H9 (cell line): ENCODE measurements at places on chromosomes 6 and 20.
A peak's percentile ranks its signal among the peaks of the same experiment; 100 is the strongest.

- no peak for DNase-seq
Observed at GRCh38 chr6:113997116-113997515, 26.2 kb upstream of the HDAC2 start.

GRCh38 chr6:70590400-70590799 is 23.7 kb downstream of the SDHAF4 start:
- no peak for DNase-seq

GRCh38 chr6:145569140-145569539 is 166.2 kb downstream of the EPM2A start:
- DNase-seq, result no peak

- no peak for DNase-seq
Observed at GRCh38 chr6:1285956-1286355, 25.9 kb upstream of the FOXQ1 start.

DNA sequence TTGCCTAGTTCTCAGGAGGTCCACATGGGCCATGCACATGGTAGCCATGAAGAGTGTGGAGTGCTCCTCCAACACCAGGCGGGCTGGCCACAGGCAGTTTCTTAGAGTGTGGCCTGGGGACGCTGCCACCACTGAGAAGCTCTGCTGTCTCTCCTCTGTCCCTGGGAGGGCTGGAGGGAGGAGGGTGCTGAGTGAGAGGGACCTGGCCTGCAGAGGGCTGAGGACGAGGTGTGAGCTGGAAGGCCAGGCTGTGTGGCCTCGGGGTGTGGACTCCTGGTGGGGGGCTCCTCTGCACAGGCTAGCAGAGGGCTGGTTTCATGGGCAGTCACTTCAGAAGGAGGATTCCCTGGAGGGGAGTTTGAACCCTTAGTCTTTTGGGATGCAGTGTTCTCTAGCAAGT is 39.7 kb downstream of the SYNJ2 start:
- no peak for DNase-seq

DNA sequence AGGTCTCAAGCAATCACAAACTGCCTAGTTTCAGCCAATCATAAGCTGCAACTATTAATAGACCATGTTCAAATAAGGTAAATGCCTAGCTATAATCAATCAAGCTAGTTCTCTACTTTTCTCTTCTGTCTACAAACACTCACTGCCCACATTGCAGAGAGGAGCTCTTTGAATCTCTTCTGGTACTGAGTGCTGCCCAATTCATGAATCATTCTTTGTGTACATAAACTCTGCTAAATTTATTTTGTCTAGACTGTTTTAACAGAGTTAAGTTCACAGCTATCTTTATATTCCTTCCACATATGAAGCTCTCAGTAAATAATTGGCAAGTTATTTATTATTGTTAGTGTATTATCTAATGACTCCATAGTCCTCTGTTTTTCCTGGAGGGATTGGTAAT is 411.0 kb downstream of the EPHA7 start:
- DNase-seq, result no peak

DNA sequence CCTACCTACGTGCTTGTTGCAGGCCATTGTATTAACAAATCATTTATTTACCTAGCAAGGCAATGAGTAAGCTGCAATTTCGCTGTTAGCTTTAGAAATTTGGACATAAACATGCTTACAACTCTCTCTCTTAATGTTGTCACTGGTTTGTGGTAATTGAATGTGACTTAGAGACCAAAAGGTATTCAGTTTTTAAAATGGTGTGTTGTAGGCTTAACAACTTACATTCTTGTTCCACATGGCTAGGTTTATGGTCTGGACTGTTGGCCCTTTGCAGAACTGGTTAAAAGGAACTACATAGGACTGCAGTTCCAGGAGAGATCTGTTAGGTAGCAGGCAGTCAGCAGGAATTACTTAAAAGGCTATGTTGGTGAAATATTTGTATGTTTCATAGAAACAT is 10.3 kb upstream of the CTAGE9 start:
- no peak for DNase-seq

DNA sequence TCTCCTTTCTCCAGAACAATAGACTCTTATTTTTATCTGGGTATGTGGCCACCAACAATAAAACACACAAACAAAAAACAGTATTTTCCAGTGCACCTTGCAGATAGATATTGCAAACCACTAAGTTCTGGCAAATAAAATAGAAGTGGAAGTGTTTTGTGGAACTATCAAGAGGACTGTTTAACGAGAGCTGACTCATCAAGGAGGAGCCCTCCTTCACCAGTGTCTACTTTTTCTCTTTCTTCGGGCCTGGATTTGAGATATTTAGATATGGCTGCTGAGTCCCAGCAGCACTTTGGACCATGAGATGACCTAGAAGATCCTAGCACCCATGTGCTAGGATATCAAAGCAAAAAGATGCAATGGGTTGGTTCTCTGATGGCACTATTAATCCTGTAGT is 154.7 kb downstream of the AIG1 start:
- no peak for DNase-seq

- no peak for DNase-seq
Observed at GRCh38 chr20:14664101-14664500, 326.7 kb upstream of the FLRT3 start.

GRCh38 chr20:692044-692443 is 16.4 kb upstream of the SCRT2 start:
- DNase-seq, result no peak

GRCh38 chr6:33151050-33151449 is 41.2 kb downstream of the COL11A2 start:
- no peak for DNase-seq

- no peak for DNase-seq
Observed at GRCh38 chr20:25021336-25021735, 28.8 kb upstream of the APMAP start.

DNA sequence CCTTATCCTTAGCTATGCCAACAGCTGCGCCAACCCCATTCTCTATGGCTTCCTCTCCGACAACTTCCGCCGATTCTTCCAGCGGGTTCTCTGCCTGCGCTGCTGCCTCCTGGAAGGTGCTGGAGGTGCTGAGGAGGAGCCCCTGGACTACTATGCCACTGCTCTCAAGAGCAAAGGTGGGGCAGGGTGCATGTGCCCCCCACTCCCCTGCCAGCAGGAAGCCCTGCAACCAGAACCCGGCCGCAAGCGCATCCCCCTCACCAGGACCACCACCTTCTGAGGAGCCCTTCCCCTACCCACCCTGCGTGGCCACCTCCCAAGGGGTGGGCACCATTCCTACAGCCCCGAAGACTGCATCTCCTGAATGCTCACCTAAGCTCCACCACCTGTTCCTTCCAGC is 1.3 kb downstream of the SSTR4 start:
- DNase-seq, result no peak

DNA sequence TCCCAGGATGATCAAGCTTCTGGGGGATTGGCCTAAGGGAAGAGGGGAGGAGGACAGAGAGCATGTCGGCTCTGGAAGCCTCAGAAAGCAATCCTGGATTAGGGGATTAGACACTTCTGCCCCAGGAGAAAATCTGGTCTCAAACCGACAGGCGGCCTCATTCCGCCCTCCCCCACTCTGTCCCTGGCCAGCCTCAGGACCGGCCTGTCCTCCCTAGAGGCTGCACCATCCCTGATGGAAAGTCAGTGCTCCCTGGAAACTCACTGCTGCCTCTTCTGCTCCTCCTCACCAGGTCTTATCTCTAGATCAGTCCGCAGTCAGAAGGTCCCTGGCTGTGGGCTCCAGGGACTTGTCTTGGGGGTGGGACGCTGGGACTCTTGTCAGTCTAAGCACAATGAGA is 905 bp upstream of the SLC12A5 start:
- DNase-seq, result no peak

DNA sequence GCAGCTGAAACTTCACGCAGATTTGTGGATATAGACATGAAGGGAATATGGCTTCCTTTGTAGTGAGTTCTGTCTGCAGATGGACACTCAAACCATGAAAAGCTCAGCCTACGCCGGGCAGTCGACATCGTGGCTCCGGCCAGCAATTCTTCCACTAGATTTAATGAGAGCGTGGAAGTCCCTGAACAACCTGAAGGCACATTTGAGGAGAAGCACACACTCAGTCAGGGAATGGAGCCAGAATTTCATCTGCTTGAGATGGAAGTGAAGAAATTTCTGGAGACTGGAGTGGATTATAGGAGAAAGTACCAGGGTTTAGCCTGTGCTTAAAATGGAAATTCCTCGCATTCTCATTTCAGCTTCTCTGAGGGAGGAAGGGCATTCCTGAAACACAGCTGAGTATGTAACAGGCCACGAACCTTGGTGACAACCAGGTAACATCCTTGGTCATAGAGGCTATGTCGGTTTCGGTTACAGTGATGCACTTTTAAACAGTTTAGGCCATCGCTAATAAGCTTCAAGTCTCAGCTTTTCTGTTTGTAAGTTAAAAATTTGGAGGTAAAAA is 80.5 kb upstream of the AGPAT4 start:
- no peak for DNase-seq

- no peak for DNase-seq
Observed at GRCh38 chr6:8236956-8237355, 134.6 kb upstream of the EEF1E1 start.

GRCh38 chr6:140867336-140867735 is 1265.4 kb upstream of the GJE1 start:
- DNase-seq, result no peak

GRCh38 chr20:35616465-35617396 is 1.1 kb downstream of the SPAG4 start:
- DNase-seq, result peak; percentile 91

GRCh38 chr20:56826705-56827665 is 197.9 kb downstream of the TFAP2C start:
- DNase-seq, result no peak

- DNase-seq, result no peak
Observed at GRCh38 chr20:60897976-60898375, 354.1 kb upstream of the CDH4 start.

GRCh38 chr6:28839443-28840120 is 84.2 kb downstream of the TRIM27 start:
- no peak for DNase-seq

- no peak for DNase-seq
Observed at GRCh38 chr20:1324598-1325172, 4.3 kb downstream of the SDCBP2 start.

- no peak for DNase-seq
Observed at GRCh38 chr6:40387871-40388264, 199.3 kb downstream of the LRFN2 start.

DNA sequence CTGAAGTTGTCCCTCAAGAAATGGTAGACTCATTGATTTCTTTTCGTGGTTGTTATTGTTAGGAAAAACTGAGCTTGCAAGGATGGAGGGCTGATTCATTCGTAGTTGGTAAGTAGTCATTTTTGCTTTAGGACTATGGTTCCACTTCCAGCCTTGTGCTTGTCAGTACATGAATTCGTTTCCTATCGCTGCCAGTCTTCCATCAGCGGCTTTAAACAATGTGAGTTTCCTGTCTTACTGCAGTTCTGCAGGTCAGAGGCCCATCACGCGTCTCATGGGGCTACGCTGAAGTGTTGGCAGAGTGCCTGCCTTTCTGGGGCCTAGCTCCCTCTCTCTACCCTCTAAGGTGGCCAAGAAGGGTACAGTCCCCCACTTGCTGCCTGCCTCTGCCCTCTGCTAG is 11.4 kb upstream of the MDFI start:
- no peak for DNase-seq

- DNase-seq, result no peak
Observed at GRCh38 chr6:16544521-16544920, 216.7 kb downstream of the ATXN1 start.

DNA sequence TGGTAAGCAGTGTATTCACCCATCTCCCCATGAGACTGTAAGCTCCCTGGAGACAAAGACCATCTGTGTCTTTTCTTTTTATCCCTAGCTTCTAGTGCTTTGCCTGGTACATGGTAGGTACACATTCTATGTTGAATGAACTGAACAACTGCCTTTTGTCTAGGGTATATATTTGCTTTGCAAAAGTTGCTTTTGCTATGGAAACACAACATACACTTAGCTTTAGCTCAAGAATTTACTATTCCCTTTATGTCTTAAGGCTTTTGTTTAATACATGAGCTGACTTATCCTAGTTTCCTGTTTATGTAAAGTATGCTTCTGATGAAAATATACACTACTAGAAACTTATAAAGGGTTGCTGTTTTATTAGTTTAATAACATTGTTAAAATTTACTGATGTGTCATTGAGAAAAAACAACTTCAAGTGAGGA is 198.2 kb downstream of the PRL start:
- DNase-seq, result no peak

- no peak for DNase-seq
Observed at GRCh38 chr6:91678679-91679446, 1092.0 kb upstream of the MAP3K7 start.

DNA sequence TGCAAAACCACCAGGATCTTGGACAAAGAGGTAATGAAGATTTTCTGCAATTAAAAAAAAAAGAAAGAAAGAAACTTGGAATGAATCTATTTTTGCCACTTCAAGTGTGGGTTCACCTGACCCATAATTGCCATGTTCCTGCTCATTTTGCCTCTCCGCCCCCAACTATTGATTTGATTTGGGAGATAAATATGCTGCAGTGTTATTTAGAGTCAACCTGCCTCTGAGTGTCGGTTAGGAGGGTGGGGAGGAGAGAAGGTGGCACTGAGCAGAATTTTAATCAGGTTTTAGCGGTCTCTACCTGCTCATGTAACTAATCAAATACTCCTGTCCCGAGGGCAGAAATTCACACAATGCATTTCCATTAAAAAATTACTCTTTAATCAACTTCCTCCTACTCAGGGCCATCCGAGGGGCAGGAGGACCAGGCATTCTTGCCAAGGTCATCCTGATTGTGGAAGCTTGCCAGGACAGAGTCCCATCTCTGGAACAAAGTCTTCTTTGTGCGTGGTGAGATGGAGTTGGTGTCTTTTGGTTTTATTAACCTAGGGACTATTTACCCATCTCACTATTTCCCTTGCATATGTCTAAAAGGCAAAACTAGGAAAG is 300.1 kb downstream of the CDH26 start:
- DNase-seq, result no peak

- DNase-seq, result no peak
Observed at GRCh38 chr20:12928358-12928754, 80.4 kb upstream of the SPTLC3 start.

DNA sequence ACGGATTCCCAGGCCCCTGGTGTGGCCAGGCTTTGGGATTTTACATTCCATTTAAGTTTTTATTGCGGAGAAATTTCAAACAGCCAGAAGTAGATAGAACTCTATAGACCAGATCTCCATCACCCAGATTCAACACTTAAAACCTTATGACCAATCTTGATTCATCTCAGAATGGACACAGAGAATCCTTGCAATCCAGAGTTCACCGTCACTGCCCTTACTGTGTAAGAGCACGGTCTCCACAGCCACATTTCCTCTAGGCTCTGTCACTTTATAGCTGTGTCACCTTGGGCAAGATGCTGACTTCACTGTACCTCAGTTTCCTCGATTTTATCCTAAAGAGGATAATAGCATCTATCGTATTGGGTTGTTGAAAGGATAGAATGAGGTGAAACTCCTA is 979 bp downstream of the ZNF133 start:
- DNase-seq, result no peak

DNA sequence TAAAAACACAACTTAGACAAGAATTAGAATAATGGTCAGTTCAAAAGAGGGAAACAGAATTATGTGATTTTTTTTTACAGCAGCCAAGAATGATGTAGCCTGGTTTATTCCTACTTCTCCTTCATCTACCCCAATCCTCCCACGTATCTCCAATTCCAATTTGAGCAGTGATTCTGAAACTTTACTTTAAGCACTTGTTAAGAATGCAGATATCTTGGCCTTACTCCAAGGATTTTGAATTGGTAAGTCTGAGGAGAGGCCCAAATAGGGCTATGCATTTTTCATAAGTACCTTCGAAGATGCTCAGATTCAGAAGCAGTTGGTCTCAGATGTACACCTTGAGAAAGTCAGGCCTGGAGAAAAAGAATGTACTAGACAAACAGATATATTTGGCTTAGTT is 233.4 kb upstream of the FLRT3 start:
- no peak for DNase-seq

GRCh38 chr6:39056191-39056590 is 7.6 kb downstream of the GLP1R start:
- DNase-seq, result no peak
